T-helper 17 cell (primary cell): ENCODE measurements at places on chromosomes 7 and 10.

DNA sequence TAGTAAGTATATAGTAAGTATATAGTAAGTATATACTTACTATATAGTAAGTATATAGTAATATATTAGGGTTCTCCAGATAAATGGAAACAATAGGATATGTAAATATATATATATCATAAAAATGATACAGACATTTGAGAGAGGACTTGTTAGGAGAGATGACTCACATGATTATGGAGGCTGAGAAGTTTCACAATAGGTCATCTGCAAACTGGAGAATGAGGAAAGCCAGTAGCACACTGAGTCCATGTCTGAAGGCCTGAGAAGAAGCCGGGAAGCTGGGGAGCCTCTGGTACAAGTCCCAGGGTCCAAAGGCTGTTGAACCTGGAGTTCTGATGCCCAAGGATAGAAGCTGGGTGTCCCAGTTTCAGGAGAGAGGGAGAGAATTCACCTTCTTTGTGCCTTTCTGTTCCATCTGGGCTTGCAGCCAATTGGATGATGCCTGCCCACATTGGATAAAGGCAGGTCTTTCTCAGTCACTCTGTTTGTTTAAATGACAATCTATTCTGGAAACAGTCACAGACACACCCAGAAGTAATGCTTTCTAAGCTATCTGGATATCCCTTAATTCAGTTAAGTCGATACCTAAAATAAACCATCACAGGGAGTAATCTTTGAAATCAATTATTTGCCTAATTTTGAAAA is 205.5 kb upstream of the CDC14C start:
- no peak for DNase-seq

- DNase-seq: no peak
Observed at GRCh38 chr10:114577133-114577532, 80.9 kb downstream of the ABLIM1 start.

- no peak for DNase-seq
Observed at GRCh38 chr10:84996580-84996979, 668.2 kb downstream of the CCSER2 start.

GRCh38 chr7:37670436-37670835 is 13.1 kb upstream of the GPR141 start:
- no peak for DNase-seq

- DNase-seq: no peak
Observed at GRCh38 chr10:59817773-59818172, 64.5 kb upstream of the MRLN start.

DNA sequence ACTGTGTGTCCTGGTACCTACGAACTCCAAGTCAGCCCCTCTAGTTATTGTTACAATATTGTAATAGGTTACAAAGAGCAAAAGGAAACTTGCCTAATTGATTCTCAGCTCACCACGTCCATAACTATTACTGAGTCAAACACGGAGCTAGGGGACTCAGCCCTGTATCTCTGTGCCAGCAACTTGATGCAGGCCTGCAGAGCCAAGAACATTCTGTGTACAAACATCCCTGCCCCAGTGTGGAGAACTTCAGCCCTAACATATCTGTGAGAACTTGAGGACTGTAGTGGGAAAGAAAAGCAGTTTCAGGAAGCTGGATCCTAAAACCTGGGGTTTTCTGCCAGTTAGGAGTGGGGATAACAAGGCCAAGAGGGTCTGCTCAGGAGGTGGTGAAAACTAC is 114.9 kb upstream of the PRSS58 start:
- DNase-seq: no peak

DNA sequence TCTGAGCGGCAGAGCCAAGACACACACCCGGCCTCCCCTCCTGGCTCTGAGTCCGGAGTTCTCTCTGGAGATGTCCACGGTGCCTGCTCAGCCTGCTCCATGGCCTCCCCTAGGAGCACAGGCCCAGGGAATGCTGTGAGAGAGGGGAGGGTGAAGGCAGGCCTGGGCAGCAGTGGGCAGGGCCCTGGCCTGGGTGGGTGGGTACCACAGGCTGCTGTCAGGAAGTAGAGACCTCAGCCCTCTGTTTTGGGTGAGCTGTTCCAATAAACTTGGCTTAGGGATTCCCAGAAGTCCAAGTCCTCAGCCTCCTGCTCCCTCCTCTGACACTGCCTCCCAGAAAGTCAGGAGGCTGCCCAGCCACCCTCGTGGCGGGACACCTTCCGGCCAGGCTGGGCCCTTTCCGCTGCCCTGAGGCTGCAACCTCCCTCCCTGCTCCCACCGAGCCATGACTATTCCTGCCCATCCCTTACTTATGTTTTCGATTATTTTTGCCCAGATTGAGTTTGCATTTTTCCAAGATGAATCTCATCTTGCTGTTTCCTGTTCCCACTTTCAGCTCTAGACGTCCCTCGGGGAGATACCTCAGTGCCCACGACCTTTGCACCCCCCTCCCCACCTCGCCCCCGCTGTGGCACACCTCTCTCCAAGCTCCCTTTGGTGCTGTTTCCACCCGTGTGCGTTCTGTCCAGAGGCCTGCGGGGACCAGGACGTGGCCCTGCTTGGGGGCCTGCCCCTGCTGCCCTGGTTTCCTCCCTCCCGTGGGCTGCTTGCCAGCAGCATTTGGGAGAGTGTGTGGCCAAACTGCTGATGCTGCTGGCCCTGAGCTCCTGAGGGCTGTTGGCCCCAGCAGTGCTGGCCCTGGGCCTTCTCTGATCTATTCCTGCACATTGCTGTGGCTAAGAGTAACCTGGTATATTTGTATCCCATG is 5.8 kb upstream of the POLM start:
- DNase-seq: no peak

GRCh38 chr7:12716134-12716681 is 28.8 kb downstream of the ARL4A start:
- DNase-seq: no peak

- DNase-seq: no peak
Observed at GRCh38 chr10:103466734-103467133, 8.0 kb upstream of the CALHM1 start.

DNA sequence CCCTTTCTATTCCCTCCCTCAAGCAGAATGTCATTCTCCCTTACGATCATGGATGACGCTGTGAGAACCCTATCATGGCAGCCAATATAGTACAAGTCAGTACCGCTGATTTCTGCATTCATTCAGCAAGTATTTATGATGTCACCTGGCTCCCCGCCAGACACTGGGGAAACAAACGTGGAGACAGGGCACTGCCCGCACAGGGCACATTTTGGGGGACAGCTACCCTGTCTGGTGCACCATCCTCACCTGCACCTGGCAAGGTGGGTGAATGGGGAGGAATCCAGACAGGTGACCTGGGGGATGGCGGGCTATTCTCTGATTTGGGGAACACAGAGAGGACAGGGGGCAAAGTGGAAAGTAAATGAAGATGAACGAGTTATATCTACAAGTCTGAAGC is 28.4 kb downstream of the MKI67 start:
- DNase-seq: no peak

DNA sequence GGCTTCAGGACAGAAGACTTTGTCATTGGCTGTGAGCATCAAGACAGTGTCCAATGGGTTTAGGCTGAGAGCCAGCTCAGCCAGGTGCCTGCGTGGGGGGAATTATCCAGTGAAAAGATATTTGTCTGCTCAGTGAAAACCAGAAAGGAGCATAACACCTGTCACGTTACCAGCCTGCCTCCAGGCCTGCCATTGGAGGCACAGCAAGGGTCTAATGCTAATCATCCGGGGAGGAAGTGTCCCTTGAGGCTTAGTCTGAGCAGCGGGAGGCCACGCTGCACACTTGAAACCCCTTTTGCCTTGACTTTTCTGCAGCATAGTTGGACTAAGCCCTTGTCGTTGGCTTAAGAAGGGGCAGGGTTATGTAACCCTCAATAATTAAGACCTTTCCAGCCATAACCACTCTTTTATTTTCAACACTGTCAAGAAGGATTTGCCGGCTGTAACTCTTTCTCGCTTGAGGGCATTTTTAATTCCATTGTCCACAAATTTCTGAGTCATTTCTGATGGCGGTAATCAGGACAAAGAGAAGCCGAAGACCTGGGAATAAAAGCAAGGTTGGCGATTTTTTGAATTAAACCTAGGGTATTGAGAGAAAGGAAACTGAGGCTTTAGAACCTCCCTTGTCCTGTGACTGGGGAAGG is 639.6 kb upstream of the FOXK1 start:
- no peak for DNase-seq
